ENCODE measurements at places on chromosomes 12 and 14.

DNA sequence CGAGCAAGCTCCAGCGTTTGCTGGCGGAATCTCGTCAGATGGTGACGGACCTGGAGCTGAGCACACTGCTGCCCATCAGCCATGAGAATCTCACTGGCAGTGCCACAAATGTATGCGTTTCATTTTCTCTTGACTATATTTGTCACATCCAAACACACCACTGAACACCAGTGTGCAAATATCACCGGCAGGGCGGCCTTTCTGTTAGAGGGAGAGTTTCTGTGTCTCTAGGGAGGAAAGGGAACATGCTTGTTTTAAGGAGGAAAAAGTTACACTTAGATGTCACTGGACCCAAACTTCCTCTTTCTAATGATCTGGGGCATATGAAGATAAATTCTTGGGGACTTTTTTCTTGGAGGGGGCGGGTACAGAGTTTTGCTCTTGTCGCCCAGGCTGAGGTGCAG lies 21.9 kb upstream of the HIP1R start:
- no peak for DNase-seq

- peak; percentile 61 for DNase-seq
Measured at GRCh38 chr14:37230551-37231194, 32.9 kb downstream of the MIPOL1 start.

DNA sequence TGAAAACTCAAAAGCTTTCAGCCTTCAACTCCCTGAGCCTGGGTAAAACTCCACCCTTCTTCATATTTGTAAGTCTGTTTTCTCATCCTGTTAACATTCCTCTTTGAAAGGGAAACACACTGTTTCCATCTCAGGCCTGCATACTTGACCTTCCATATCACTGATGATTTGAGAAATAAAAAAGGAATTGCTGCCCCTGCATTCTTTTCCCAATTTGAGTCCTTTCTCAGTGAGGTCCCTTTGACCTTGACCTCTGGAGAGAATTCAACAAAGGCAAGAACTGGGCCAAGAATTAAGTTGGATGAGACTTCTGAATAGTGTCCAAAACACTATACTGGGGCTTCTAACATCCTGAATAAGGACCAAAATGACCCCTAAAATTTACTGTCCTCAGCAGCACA lies 108.0 kb downstream of the AEBP2 start:
- DNase-seq, result no peak

DNA sequence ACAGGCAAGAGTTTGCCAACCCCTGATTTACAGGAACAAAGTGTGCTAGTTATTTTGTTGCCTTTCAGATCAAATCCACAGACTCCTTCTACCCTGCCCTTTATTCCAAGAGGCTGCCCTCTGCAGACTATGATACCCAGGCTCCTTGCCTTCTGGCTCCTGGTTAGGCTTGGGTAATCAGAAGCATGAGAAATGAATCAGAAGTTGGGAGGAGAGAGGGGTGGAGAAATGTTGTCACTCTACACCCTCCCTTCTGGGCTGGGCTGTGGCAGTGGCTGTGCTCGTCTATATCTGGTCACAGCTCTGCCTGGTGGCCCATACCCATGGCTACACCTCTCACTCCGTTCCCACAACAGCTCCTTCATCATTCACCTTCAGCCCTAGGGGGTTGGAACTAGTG lies 204.6 kb upstream of the PLXNC1 start:
- no peak for DNase-seq

GRCh38 chr12:104985206-104985605 lies 910 bp upstream of the NOPCHAP1 start:
- no peak for DNase-seq

DNA sequence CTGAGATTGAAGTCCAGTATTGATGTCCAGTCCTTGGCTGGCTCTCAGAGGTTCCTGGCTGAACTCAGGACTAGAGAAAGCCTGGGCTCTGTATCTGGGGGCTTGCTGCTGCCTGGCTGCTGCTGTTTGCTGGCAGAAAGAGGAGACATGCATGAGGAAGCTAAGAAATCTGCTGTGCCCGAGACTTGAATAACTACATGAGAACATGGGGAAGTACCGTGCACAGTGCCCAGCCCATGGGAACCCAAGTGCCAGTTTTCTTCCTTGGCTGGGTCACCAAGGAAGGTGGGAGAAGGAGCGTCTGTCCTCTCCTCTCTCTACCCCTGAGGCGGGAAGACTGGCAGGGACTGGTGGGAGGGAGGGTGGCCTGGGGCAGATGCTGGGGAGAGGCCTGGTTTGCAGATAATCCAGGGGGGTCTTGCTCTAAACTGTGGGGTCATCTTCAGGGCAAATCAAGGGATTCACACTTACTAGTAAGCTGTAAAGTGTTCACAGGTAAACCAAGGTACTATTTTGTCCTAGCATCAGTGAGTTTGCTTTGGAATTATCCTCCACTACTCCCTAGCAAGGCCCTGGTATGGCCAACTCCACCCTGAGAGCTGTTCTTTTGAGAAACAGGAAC lies 13.8 kb upstream of the ZFP36L1 start:
- no peak for DNase-seq

DNA sequence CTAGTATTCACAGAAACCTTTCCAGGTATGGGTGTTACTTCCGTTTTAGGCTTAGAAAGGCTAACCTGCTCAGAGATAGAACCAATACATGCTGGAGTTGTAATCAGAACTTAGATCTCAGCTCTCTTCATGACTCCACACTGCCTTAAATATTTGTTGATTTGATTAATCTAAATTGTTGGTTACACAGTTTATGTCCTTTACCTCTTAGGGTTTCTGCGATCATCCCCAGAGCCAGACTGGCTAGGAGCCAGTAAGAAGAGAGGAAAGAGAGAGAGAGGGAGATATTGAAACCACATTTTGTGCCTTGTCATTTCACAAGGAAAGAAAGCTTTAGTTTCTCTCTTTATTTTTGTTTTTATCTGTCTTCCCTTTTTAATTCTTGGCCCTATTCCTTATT lies 16.8 kb upstream of the MGP start:
- no peak for DNase-seq

DNA sequence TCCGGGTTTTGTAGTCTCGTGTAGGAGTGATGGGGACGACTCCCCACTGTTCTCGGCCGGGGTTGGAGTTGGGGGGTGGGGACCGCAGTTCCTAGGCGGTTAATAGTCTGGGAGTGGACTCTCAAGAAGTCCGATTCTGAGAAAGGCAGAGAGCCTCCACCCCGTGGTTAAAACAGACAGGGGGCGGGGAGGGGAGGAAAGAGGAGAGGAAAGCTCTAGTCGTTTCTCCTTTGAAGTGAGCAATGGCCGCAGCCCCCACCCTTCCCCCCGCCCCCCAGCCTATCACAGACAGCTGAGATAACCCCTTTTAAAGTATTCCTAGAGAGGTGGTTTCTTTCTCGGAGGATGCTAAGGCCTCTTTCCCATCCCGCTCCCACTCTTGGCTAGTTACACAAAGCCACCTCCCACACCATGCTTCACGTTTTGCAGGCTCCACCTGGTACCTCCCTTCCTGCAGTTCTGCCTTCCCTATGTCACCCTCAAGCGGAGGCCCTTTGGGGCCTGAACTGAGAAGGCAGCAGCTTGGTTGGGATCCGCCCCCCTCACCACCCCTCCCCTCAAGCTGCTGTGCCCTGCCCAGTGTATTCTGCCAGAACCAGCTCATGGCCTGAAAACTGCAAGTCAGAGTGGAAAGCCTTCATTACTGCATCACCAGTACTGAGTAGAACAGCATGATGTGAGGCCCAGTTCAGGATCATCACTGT lies 853 bp downstream of the USP5 start:
- peak; percentile 77 for DNase-seq

GRCh38 chr14:64174922-64175782 lies 119.0 kb downstream of the ESR2 start:
- no peak for DNase-seq

GRCh38 chr12:84077679-84078078 lies 834.9 kb downstream of the SLC6A15 start:
- DNase-seq, result no peak

DNA sequence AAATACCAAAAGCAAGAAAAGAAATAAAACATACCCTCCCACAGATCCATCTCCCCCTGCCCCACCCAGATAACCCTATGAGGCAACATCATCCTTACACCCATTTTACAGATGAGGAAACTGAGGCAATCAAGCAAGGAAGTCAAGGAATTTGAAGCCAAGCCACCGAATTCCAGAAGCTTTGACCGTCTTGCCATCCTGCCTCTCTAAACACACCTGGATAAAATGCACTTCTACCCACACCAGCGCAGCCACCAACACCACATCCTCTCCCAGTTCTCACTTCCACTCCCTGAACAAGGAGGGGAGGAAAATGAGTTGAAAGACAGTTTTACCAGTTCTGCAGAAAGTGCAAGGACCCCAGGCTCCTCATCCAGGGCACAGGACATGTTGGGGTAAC lies 13.6 kb downstream of the CMKLR1 start:
- DNase-seq, result no peak

DNA sequence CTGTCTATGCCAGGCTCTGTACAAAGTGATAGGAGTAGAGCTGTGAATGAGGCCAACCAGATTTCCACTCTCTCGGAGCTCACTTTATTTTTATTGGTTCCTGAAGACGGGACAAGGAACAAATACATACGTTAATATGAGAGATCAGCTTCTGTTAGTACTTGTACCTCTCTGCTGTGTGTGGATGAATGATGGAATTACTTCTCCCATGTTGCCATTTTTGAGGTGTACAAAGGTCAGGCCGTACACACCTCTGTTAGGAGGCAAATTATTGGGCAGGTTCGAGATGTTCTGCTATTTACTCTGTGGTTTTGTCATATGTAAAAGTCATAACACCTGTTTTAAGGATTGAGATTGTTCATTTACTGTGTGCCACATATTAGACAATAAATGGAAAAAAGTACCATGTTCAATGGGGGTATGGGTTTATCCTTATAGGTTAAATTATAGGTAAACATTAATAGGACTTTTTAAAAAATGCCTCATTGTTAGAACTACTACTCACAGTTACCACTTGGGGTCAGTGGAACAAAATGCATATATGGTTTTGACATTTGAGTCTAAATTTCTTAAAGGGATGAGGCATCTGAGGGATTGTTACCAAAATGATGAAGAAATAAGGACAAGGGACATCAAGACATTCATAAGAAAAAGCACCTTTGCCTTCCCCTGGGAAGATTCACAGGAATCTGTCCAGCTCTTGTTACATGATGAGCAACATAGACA lies 26.9 kb downstream of the WBP11 start:
- peak; percentile 26 for DNase-seq

DNA sequence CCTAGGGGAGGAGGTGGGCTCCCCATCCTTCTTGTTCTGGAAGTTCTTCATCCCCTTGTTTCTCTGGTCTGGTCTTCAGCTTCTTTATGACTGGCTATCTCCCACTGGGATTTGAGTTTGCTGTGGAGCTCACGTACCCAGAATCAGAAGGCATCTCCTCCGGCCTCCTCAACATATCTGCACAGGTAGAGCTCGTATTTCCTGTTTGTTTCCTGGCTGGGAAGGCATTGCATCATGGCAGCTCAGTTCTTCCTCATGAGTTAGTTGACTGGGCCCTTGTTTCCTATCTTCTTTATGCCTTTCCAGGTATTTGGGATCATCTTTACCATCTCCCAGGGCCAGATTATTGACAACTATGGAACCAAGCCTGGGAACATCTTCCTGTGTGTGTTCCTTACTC lies 19.8 kb downstream of the ERG28 start:
- no peak for DNase-seq

GRCh38 chr14:96255501-96256366 lies at the start of gene BDKRB1:
TSS of gene BDKRB1 (plus strand) at chr14:96256210. CDS start at chr14:96263683, 7,473 bp downstream.
- no peak for DNase-seq

DNA sequence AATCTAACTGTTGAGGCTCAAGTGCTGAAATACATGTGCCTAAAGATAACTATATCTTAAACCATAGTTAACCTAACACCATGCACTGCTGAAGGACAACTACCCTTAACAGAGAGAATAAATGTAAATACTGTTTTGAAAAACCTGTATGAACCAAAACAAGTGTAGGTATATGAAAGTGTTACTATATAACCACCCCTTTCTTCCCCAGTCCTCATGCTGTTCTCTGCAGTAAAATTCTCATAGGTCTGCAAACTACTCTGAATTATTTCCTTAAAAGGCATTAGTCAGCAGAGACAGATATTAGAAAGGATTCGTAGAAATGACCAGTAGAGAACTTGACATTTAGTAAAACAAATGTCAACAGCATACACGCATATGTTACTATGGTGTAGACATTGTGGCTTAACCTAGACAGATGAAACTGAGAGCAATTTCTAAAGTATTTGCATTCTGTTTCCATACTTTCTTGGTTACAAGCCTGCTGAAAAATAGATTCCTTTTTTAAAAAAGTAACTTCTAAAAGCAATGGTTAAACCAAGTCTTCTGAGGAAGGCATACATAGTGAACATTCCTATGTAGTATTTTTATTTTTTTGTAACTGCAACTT lies 13.9 kb downstream of the CSRP2 start:
- DNase-seq, result no peak

DNA sequence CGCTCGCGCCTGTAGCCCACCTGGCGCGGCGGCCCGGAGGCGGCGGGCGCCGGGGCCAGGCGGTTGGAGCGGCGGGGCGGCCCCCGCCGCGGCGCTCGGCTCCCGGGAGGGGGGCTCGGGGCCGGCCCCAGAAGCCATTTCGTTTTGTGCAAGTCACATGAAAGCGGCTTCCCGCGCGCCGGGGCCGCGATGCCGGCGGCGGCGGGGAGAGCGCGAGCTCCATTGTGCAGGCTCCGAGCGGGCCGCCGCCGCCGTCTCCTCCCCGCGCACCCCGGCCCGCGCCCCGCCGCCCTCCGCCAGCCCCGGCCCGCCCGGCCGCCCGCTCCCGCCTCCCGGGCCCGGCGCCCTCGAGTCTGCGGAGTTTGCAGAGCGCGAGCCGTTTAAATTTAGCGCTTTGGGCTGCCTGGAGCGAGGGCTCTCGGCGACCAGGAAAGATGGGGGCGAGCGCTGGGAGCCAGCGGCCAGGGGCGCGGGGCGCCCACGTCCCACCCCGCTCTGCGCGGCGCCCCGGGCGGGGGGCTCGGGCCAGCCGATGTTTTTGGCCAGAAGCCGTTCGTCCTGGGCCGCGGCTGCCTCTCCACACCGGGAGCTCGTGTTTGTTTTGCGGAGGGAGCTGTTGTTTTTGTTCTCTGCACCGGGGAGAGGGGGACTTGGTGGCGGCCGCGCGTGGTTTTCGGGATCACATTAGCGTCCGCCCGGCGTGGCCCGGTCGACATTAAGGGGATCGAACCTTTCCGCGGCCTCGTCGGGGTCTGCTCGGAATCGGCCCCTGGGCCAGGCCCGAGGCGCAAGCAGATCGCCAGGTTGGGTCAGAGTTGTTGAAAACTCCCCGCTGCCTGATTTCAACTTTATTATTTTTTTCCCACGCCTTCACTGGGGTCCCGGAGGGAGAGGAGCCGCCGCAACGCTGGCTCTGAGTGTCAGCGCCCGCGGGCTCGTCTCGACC lies 982 bp downstream of the BCL7A start:
- peak; percentile 19 for DNase-seq

GRCh38 chr14:52553002-52553670 lies 500 bp downstream of the GPR137C start:
- peak; percentile 19 for DNase-seq

DNA sequence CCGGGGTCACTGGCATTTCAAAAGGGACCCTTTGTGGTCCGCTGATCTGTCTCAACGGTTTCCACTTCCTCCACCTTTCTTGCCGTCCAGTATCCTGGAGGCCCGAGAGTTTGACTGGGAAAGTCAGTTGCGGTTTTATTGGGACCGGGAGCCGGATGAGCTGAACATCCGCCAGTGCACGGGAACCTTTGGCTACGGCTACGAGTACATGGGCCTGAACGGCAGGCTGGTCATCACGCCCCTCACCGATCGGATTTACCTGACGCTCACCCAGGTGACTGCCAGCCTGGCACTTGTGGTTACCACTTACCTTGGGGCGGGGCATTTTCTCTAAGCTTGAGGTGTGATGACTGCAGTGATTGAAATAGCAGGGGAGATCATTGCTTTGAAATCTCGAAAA lies 83.8 kb downstream of the DNAH10 start:
- no peak for DNase-seq

- DNase-seq, result no peak
Measured at GRCh38 chr12:1590221-1590979, 4.0 kb downstream of the FBXL14 start.

All from activated CD4-positive, alpha-beta T cell treated with anti-CD3 and anti-CD28 coated beads, Interleukin-2, Interleukin-4, amounts not matched to agents 100 ng/mL and 50 ng/mL, durations not matched to agents 16 hours and 8 hours (primary cell).